ENCODE measurements at places on chromosomes 2 and 18. TPM values are rescaled to one million over a fixed set of nuclear protein-coding genes. Genes with fewer than 3 reads are reported as not detected.

GRCh38 chr2:69936906-69937305, 22.0 kb downstream of the MXD1 start:
- DNase-seq, result no peak

DNA sequence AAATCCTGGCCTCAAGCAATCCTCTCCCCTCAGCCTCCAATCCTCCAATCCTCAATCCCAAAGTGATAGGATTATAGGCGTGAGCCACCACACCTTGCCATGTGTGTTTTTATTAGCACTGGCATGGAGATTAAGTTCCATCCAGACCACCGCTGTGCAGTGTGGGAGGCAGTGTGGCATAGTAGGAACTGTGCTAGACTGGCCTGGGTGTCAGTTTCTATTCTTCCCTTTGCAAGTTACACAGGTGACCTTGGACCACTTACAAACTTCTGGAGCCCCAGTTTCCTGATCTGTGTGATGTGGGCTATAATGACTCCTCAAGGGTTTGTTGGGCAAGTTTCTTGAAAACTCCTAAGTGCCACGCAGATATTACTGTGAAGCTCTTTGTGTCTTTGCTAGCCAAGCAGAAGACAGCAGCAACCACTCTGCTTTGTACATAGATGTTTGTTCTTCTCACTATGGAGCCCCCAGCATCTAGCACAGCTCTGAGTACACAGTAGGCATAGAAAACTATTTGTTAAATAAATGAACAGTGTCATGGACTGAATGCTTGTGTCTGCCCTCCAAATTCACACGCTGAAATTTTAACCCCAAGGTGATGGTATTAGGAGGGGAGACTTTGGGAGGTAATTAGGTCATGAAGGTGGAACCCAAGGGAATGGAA, 93.0 kb downstream of the LBH start:
- DNase-seq, result no peak

DNA sequence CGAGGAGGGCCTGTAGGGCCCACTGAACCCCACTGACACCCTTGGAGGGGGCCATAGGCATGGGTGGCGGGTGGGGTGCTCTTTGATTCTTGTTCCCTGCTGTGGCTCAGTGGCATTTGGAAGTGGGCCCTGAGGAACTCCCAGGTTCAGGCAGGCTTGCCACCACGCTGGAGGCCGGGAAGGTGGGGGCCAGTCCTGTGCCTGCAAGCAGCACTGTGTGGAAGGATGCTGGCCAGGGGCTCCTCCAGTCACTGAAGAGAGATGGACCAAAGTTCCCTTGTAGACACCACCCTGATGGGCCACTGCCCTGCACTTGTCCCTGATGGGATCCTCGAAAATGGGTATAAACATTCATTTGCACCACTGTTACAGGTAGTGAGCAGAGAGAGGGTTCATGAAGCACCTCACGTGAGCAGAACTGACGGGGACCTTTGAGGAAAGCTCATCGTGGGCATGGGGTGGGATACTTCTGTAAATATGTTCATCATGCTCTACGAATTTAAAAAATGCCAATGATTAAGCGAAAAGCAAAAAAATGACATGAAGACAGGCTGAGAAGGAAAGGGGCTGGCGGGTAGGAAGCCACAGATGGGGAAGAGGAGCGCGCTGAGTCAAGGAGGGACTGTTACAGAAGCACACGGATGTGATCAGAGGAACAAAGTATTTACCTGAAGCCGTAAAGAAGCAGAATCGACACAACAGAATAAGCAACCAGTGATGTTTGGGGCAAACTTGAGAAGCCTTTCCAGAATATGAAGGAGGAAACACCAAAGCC, 45.2 kb upstream of the ASB1 start:
- DNase-seq, result no peak

- DNase-seq, result no peak
These were observed 575.2 kb downstream of the PIK3C3 start for GRCh38 chr18:42530276-42530675.

DNA sequence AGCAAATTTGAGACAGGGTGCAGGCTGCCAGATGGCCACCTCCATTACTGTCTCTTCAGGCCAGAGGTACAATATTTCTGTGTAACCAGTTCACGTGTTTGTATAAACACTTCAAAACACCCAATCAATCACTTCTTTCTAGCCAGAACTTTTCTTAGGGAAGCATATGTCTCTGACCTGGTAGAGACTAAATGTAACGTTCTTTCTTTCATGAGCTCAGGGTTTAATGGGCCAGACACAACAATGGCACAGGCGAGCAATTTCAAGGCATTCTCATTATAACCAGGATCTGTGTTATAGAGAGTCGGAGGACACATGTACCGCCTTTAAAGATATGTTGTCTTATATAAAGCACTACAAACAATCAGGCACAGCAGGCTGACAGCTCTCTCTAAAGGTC, 1846.4 kb upstream of the PIK3C3 start:
- no peak for DNase-seq

GRCh38 chr18:76518123-76518859, 23.2 kb upstream of the ZNF516 start:
- peak; percentile 68 for DNase-seq

DNA sequence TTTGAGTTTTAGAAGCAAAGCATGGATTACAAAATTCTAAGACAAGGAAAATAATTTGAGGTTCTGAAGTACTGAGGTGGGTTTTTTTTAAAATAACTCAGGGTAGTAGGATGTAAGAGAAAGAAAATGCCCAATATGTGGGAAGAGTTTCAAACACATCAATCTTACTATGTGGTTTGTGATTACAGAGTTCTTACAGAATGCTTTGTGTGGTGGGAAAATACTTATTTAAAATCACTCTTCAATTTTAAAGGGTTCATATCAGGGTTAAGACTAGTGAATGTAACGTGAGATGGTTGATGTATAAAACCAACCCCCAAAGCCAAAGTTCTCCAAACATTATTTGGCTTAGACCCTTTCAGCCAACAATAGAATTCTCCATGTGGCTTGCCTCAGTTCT, 173.5 kb downstream of the UBE2E3 start:
- no peak for DNase-seq

DNA sequence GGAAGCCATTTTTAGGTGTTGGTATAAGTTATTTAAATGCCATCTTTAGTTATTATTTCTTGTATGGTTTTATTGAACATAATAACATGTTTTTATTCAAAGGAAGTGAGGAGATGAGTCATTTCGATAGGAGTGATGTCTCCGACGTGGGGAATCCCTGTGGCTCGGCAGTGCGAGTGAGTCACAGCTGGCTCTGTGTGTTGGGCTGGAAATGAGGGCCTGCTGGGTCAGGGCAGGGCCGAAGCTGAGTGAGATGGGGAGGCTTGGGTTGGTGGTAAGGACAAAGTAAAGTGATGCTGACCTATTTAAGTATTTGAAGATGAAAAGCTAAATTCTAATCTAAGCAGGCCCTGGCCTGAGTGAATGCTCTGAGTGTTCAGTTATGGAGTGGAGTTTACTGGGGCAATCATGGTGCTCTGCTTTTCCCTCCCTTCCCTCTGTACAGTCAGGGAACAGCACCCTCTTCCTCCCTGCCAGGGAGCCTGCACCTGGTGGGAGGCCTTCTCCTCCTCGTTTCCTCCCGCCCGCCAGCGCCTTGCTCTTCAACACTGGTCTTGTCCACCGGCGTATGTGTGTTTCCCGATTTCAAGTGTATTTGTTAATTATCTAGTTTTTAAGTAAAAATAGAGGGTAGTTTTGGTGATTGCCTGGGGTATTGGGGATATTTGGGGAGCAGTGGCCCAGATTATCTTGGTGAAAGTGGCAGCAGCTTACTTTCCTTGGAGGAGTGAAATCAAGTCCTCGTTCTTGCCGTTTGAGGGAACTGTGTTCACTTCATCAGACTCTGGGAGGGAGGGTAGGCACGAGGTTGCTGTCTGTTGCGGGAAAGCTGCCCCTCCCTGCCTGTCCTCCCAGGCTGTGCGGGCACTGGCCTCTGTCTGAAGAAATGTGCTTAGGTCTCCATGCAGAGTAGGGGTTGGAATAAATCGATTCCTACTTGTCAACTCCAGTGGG, 157.0 kb downstream of the LDLRAD4 start:
- DNase-seq, result peak; percentile 75

DNA sequence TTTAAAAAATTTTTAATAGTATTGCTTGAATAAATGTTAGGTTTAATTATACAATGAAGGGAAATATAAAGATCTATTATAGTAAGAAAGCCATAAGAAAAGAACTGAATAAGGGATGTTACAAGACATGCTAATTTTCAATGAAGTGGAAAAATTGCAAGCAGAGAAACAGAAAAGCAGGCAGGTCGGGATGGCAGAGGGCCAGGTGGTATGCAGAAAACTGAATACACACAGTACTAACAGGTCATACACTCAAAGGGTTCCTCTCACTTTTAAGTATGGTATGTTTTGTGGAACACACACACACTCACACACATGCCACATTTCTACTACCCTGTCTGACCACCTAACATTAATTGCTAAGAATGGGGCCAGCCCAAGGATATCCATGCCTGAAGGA, 76.7 kb upstream of the DTNA start:
- DNase-seq, result no peak

DNA sequence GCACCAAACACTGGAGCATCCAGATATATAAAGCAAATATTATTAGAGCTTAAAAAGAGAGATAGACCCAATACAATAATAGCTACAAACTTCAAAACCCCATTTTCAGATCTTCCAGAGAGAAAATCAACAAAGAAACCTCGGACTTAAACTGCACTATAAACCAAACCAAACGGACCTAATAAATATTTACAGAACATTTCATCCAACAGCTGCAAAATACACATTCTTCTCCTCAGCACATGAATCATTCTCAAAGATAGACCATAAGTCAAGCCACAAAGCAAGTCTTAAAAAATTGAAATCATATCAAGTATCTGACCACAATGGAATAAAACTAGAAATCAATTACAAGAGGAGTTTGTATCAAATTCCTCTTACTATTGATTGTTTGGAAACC, 140.2 kb upstream of the OTOS start:
- no peak for DNase-seq

- DNase-seq, result no peak
These were observed 58.5 kb downstream of the PKDCC start for GRCh38 chr2:42106257-42106816.

DNA sequence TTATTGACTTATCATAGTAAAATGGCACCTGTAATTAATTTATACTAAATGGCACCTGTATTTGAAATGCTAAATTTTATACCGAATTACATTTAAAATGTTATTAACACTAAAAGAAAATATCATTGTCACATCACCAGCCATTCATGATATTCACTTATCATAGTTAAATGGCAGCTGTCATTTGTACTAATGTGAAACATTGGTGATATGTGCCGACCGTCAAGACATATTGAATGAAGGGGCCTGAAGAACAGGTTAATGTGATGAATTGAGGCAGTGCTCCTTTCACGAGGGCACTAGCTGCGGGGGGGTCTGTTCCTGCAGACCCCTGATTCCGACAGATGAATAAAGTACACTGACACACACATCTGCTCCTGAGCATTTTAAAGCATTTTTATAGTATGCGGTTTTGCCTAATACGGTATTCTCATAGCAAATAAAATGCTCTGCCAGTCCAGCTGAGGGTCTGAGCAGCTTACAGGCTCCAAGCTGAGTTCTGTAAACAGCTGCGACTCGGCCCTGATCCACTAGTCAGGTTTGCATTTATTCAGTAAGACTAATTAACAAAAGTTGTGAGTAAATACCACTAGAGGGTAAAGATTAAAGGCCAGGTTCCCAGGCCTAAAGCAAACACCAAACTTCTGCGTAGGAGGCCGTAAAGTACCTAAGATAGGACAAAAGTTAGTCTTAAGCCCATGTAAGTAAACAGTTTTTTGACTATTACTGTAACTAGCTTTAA, 593.4 kb upstream of the NETO1 start:
- DNase-seq, result no peak

DNA sequence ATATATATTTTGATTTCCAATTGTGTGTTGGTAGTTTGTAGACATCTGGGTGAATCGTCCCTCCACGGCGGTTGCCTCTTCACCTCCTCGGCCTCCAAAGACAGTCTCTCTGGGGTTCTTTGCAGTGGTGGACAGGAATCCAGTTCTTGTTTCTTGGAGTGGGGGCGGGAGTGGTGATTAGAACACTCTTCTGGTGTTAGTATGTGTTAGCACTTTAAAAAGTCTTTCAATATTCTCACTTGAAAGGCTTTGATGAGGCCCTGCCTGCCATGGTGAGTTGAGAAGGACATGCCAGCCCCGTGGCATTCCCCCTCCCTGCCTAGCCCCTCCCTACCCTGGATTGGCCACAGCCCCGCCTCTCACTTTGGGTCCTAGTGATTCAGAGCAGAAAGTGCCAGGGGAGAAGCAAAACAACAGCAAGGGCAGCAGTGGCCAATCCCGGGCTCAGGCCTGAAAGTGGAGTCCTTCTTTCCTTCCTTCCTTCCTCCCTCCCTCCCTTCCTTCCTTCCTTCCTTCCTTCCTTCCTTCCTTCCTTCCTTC, 316.8 kb upstream of the HS6ST1 start:
- no peak for DNase-seq

DNA sequence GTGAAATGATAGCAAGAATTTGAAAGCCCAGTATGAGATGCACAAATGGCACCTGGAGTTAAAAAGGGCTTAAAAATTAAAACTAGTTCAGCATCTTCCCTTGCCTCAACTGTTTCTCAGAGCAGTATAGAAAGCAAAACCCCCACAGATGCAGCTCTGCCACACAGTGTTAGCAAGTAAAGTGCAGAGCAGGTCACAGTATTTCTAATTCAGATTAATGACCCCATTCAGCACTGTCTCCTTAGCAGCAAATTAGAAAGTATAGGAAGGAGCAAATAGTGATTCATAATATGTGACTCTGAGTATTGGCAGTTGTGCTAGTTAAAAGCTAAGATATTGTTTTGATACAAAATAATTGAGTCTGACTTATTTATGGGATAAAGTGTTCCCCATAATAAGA, 73.8 kb upstream of the CCDC85A start:
- DNase-seq, result no peak

DNA sequence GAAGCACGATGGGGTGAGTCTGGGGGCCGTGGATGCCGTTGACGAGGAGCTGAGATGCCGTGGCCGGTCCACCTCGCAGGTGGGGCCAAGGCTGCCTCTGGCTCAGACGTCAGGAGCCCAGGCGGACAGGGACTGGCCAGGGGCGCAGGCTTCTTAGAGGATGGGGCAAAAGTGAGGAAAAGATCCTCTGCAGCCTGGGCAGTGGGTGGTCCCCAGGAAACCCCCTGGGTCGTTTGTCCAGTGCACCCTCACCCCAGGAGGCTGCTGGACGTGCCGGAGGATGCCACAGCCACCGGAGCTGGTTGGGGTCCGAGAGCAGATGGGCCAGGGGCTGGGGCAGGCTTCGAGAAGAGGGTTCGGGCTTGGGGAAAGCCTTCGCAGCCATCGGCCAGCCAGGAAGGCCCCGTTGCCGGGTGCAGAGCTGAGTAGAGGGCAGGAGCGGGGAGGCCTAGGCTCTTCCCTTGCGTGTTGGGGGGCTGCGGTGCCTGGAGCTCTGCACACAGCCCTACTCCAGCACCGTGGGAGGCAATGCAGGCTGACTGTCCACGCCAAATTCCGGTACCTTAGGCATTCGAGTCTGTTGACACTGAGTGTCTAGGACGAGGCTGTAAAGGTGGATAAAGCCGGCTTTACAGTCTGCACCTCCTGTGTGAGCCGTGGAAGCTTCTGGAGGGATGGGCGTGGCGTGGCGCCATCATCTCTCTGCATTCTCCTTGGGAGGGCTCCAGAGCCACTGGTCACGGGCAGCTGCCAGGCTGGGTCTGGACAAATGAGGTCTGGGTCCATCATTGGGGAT, 18.8 kb downstream of the GPC1 start:
- DNase-seq, result peak; percentile 29

The GALNT3 gene
- 0.17 TPM for total RNA-seq

The IL36G gene
- not detected for total RNA-seq

The FAM124B gene
- 1.2 TPM for total RNA-seq

The GCG gene
- total RNA-seq, result not detected

The DHX57 gene
- total RNA-seq, result 8.9 TPM

The UGT1A7 gene
- not detected for total RNA-seq

The TEKT4 gene
- not detected for total RNA-seq
